C1 segment of cervical spinal cord (tissue), 14 donors: ENCODE measurements at places on chromosomes 11 and 22.

- DNase-seq = no peak
Measured at GRCh38 chr11:5277807-5278382, 8.2 kb upstream of the HBE1 start.

- no peak for DNase-seq
Measured at GRCh38 chr11:31417357-31417756, 47.7 kb downstream of the DNAJC24 start.

DNA sequence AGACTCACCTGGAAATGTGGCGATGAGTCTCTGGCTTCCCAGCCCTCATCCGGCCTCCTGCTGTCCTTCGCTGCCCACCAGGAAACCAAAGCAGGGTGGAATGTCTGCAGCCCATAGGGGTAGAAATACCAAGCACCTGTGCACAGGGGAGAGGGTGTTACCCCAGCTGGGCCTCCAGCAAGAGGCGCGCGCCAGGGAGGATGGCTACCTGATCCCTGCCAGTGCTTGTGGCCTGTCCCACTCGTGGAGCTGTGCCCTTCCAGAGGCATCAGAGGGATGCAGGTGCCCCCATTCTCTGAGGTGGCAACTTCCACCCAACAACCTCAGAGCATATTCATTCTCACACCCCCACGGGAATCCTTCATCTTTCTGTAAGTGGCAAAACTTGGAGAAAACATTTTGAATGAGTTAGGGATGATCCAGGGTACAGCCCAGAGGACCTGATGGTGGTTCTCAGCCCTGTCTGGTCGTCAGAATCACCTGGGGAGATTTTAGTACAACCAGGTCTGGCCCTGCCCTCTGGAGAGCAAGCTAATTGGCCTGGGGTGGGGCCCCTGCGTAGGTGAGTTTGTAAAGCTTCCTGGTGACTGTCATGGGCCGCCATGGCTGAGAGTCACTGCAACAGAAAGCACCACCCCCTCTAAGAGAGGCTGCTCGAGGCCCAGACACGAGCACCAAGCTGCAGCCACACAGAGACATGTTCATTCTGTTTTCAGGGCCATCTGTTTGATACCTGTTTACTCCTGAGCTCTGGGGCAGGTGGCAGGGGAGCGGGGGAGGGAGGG is 9.9 kb downstream of the SUN2 start:
- no peak for DNase-seq

GRCh38 chr11:101863361-101863760 is 51.4 kb upstream of the CEP126 start:
- DNase-seq = no peak

DNA sequence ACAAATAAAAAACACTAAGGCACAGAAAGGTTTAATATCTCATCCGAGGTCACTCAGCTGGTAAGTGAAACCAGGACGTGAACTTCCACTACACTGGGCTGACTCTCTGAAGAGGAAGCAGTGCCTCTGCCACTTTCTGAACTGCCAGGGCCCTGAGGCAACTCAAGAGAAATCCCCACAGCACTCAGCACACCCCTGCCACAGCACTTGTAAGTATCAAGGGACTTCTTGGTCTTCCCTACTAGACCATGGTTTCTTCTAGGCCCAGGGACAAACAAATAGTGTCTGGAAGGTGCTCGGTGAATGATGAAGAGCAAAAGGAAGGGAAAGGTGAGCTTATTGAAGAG is 49.7 kb downstream of the RPL27A start:
- DNase-seq = no peak

DNA sequence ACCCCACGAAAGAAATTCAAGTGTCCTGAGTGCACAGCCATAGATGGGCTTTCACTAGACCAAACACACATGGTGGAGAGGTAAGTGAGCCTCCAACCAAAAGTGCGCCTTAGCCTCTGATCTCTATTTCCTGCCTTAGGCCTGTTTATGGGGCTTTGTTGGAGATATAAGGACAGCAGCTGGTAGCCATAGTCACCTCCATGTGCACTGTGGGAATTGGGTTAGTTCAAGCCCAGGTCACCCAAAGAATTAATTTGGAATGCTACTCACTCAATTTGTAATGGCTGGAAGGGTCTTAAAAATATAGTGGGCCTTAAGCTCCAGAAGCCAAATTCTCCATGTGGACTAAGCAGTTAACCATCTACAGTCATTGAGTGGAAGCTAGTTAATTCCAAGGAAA is 73.6 kb downstream of the ALX4 start:
- no peak for DNase-seq

DNA sequence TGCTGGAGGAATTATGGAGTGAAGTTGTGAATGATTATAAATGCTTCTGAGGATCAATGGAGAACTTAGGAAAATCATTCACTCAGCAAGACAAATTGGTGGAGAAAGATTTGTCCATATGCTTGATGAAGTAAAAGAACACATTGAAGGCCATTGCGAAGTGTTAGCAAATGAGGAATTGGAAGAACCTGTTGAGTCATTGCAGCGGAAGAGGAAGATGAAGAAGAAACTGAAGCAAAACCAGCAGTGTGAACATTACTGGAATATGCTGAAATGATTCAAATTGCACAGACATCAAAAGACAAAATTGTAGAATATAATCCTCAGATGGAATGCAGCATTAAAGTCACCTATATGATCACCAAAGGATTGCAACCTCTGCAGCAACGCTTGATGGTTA is 168.1 kb downstream of the ADAMTS15 start:
- DNase-seq = no peak

GRCh38 chr11:11583801-11584529 is 37.8 kb downstream of the GALNT18 start:
- DNase-seq = no peak

DNA sequence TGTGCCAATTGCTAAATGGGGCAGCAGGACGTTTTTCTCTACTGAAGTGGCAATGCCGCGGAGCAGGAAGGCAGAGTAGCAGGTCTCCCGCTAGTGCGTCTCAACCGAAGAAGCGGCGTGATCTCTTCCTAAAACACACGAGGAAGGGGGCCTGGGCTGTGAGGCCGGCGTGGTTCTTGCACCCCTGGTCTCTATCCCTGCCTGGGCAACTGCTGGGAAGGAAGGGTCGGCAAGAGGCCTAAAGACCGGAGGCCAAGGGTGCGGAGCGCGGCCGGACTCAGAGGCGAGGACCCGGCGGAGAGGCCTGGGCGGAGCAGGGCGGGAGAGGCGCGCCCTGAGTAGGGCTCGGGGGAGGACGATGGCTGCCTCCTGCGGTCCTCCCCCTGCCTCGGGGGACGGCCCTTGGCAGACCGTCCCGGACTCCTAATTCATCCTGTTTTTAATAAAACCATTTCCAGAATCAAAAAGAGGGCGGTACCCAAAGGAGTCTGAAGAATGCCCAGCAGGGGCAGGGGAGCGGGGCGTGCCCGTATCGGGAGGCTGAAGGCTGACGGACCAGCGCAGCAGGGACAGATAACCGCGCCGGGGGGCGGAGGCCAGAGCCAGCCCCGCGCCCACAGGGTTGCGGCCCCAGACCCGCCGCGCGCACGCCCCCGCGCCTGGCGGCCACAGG is 572 bp upstream of the APLP2 start:
- DNase-seq = peak; percentile 85

GRCh38 chr11:11916981-11917399 is 75.2 kb downstream of the USP47 start:
- DNase-seq = no peak

DNA sequence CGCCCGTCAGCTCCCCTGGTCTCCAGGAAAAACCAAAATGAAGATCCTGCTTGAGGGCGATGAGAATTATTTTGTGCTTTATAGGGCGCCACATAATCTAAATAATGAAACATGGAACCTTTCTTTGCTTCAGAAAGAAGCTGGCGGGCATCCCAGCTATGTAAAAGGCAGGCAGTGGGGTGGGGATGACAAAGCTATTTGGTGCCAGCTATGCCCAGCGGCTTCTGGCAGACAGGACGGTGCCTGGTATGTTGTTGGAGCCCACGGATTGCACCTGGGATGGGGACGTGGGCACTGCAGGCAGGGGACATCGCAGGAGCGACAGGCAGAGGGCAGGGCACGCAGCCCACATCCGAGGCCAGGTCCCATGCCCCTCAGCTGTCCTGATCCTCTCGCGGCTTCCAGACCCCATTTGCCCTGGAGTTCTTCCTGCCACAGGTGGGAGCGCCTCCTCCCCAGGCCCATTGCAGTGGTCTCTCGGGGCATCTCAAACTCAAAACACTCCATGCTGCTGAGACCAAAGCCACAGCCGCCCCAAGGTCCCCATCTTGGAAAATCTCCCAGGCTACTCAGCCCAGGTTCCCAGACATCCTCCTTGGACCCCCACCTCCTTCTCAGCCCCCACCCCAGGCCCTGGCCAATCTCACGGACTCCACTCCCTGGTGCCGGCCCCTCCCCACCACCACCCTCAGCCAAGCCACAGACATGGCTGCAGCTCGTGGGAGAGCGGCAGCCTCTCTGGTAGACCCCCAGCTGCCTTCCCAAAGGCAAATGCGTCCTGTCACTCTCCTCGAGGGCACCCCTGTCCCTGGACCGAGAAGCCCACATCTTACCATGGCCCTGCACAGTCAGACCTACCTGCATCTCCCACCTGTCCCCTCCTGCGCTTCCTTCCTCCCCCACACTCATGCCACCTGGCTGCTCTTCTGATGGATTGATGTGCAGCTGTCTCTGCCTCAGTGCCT is 45.7 kb downstream of the SHISAL1 start:
- DNase-seq = no peak

DNA sequence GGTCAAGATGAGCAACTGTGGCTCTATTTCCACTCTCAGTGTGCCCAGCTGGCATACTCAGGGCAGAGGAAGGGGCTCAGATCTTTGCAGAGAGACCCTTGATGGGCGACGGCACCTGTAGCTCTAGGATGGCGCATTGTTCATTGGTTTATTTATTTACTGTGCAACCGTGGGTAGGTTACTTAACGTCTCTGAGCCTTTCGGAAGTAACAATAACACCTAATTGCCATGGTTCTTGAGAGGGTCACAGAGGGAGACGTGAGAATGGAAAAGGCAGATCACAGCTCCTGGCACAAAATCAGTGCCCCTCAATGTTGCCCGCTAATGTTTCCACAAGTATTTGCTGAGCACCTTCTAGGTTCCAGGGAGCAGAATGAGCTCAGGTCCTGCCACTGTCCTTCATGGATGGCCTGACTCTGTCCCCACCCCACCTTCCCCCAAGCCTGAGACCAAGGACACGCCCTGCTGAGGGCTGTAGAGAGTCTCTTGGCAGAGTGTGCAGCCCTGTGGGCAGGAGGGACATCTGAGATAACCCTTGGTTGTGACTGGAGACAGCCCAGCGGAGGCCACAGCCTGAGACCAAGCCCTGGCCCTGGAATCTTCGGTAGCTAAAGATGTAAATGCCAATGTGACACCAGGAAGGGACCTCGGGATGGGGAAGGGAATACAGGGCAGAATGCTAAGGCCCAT is 780 bp upstream of the ALDH3B2 start:
- DNase-seq = no peak

GRCh38 chr22:48942698-48943566 is 884.7 kb downstream of the BRD1 start:
- DNase-seq = no peak

DNA sequence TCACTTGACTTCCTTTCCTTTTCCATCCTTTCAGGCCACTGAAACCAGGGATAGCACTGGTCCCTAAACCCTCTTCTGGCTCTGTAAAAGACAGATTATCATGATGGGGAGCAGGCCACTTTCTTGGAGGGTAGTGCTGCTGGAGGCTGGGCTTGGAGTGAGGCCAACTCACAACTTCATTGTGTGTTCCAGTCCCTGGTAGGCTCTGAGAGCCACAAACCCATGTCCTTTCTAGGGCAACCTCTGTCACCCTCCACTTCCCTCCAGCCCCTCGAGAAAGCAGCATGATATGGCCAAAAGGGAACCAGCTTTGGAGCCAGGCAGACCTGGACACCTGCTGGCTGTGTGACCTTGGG is 2.3 kb downstream of the TKFC start:
- no peak for DNase-seq

GRCh38 chr11:44643217-44643616 is 77.8 kb downstream of the CD82 start:
- no peak for DNase-seq

DNA sequence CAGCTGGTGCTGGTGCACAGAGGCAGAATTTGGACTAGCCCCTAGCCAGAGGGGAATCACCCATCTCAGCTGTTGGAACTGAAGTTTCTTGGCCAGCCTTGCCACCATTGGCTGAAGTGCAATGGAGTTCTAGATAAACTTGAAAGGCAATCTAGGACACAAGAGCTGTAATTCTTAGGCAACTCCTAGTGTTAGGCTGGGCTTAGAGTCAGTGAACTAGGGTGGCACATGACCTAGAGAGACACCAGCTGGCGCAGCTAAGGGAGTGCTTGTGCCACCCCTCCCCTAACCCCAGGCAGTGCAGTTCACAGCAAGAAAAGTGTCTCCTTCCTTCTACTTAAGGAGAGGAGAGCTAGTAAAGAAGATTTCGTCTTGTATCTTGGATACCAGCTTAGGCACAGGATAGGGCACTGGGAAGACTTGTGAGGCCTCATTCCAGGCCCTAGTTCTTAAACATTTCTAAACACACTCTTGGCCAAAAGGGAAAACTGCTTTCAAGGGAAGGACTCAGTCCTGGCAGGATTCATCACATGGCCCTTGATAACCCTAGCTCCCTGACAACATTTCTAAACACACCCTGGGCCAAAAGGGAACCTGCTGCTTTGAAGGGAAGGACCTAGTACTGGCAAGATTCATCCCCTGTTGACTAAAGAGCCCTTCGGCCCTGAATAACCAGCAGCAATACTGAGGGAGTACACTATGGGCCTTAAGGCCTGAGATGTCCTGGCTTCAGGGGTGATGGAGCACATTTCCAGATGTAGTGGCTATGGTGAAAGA is 53.4 kb downstream of the XRRA1 start:
- no peak for DNase-seq

DNA sequence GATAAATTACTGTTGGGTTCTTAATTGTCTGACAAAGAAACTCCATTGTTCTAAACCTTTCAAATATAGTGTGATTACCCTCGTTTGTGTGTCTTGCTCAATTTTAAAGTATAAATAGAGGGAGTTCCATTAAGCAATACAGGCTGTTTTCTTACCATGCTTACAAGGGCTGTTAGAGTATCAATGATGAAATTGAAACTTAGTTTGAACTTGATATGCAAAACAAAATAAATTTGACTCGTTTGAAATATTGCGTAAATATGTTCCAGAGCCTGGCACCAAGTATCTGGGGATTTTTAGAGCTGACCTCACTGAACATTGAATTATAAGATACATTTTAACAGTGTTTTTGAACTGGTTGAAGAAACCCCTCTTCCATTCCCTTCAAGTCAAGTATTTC is 31.7 kb downstream of the TEAD1 start:
- DNase-seq = no peak

- DNase-seq = no peak
Measured at GRCh38 chr11:2139621-2140337, 590 bp upstream of the IGF2 start.

GRCh38 chr22:22952531-22953280 is 65.1 kb downstream of the IGLL5 start:
- no peak for DNase-seq

GRCh38 chr11:88360141-88360540 is 22.6 kb upstream of the CTSC start:
- no peak for DNase-seq
